ENCODE measurements at places on chromosomes 16 and 17.
A peak's percentile ranks its signal among the peaks of the same experiment; 100 is the strongest.

DNA sequence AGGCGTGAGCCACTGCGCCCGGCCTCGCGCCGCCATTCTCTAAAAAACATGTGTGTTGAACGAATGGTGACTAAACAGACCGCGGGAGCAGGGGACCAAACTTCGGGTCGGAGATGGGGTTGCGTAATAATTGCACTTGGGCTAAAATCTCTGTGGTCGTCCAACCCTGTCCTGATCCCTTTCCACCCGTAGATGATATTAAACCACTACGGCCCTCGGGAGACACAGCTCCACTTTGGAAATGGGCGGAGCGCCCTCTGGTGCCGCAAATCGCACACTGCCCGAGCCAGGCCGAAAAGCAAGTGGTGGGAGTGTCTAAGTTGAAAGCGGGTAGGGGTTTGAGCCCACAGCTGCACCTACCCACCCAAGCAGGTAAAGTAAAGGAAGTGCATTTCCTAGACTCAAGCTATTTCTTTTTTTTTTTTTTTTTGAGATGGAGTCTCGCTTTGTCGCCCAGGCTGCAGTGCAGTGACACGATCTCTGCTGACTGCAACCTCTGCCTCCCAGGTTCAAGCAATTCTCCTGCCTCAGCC lies 17.0 kb downstream of the CAVIN1 start:
- DNase-seq, result peak; percentile 97

DNA sequence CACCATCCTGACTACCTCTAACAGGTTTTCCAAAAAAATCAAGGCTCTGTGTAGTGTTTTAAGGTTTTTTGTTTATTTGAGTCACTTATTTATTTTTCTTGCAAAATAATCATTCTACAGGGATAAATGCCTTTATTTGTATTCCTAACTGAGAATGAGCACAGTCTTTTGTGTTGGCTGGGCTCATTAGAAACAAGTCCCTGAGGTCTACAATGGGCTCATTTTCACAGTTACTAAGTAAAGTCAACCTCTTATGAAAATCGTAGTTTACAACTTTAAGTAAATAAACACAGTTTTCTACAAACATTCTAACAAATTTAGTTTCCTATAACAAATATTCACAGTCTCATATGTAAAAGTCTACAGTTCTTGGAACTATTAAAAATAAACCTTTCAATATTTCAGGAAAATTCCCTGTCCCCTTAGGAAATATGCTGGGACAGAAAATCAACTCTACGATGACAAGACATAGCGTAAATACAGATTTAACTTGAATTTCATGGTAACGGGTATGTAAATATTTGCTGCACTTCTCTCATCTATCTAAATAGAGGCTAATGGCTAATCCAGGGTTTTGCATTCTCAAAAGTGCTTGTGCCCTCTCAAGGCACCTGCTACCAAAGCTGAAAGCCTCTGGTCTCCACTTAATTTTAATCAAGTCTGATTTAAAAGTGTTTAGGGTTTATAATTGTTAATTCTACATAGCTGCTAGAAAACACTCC lies 31.5 kb upstream of the CDH5 start:
- no peak for DNase-seq

- DNase-seq, result no peak
Measured at GRCh38 chr16:7482032-7482431, 149.4 kb downstream of the RBFOX1 start.

DNA sequence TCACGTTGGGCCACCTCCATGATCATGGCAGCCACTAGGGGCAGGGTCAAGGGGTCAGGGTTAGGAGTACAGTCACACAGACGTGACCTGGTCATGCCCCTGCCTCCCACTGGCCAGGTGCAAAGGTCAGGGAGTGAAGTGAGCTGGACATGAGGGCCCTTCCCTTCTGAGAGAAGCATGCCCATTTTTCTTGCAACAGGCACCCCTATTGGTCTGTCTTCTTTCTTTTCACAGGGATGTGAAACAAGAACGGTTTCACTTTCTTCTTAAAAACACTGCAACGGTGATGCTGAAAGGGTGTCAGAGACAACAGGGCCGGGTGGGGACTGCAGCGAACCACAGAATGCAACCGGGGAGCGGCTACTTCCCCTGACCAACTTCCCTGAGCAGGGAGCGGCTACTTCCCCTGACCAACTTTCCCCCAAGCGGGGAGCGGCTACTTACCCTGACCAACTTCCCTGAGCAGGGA lies 52.1 kb upstream of the DOC2B start:
- no peak for DNase-seq

GRCh38 chr17:78407387-78408000 lies 29.0 kb downstream of the PGS1 start:
- peak; percentile 27 for DNase-seq

DNA sequence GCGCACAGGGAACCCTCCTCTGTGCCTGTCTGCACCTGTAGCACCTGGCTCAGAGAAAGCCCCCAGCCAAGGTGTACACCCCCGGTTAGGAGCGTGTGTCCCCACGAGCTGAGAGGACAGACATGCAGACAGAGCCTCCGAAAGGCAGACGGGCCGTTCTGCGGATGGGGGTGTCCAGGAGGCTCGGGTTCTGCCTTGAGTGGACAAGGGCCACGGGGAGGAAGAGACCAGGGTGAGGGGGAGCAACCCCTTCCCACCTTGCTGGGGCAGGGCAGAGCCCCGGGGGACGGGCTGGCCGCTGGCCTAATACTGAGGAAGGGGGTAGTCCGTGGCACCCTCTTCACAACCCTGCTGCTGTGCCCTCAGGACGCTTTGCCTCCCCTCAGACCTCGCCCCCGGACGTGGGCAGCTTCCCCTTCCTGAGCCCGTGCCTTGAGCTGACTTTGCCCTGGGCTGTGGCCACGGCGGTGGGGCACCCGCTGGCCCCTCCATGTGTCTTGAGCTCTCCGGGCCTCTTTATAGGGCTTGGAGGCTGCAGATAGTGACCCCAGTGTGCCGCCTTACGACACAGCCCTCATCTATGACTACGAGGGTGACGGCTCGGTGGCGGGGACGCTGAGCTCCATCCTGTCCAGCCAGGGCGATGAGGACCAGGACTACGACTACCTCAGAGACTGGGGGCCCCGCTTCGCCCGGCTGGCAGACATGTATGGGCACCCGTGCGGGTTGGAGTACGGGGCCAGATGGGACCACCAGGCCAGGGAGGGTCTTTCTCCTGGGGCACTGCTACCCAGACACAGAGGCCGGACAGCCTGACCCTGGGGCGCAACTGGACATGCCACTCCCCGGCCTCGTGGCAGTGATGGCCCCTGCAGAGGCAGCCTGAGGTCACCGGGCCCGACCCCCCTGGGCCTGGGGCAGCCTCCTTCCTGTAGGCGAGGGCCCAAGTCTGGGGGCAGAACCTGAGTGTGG lies 5.7 kb downstream of the SLC22A31 start:
- peak; percentile 87 for DNase-seq

- DNase-seq, result no peak
Measured at GRCh38 chr16:10494343-10495030, 85.9 kb downstream of the EMP2 start.

- DNase-seq, result no peak
Measured at GRCh38 chr17:63587770-63588169, 12.9 kb upstream of the TACO1 start.

DNA sequence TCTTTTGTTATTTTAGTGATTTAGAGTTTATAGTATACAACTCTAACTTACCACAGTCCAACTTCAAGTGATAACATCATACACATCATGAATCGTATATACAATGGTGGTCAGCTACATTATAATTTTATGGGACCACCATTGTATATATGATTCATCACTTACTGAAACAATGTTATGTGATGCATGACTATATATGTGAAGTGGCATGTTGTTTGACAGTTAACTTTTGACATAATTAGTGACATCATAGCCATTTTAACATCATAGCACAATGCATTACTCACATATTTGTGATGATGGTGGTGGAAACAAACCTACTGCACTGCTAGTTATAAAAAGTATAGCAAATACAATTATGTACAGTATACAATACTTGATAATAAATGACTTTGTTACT lies 21.9 kb downstream of the DYNLL2 start:
- no peak for DNase-seq

- peak; percentile 97 for DNase-seq
Measured at GRCh38 chr17:51166987-51167931, 1.0 kb downstream of the NME2 start.

DNA sequence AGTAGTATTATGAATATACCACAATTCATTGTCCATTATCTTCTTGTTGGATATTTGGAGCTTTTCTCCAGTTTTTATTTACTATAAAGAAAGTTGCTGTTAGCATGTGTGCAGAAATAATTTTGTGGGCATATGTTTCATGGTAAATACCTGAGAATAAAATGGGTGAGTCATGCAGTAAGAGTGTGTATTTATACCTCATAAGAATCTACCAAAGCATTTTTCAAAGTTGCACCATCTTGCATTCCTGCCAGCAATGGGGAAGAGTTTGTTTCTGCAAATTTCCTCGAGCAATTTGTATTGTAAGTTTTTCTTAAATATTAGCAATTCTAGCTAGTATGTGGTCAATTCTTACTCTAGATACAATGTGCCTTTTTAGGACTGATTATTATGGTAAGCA lies 7.9 kb upstream of the MON1B start:
- DNase-seq, result no peak

DNA sequence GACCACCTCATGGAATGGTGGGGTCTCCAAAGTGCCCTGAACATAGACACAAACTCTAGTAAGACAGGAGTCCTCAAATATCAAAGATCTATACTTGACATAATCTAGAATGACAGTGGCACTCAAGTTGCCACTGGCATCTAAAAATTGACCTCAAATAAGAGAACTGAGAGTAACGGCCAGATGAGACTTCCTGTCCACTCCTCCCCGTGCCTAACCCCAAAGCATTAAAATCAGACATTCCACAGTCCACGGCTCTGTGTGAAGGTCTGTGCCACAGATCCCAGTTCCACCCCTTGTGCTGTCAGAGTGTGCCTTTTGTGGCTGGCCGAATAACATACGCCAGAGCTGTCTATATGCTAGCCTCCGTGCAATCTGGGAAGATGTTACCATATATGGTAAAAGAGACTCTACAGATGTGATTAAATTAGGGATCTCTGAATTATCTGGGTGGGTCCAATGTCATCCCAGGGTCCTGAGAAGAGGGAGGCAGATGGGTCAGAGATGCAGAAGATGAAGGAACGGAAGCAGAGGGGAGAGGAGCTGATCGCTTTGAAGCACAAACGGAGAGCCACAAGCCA lies 21.0 kb upstream of the EVPL start:
- no peak for DNase-seq

- DNase-seq, result no peak
Measured at GRCh38 chr16:74892574-74893461, 92.1 kb downstream of the WDR59 start.

GRCh38 chr16:14304891-14305460 lies 233.9 kb downstream of the MRTFB start:
- DNase-seq, result peak; percentile 55

- no peak for DNase-seq
Measured at GRCh38 chr17:9424071-9424640, 151.5 kb downstream of the STX8 start.
